Omental fat pad (tissue), 4 donors: ENCODE measurements at places on chromosomes 13 and 19. TPM values are rescaled to one million over a fixed set of nuclear protein-coding genes. Genes with fewer than 3 reads are reported as not detected.

Gene DHDH
- not detected for total RNA-seq

Gene ZNF497
- total RNA-seq = 1.4 TPM

Gene KIR3DL1
- total RNA-seq = not detected

Gene GJB2
- total RNA-seq = 13.5 TPM

Gene PSG2
- total RNA-seq = not detected

- no peak for DNase-seq
Observed at GRCh38 chr13:48998641-48999292, 23.1 kb downstream of the FNDC3A start.

- no peak for DNase-seq
Observed at GRCh38 chr13:40440990-40441820, 225.2 kb downstream of the FOXO1 start.

DNA sequence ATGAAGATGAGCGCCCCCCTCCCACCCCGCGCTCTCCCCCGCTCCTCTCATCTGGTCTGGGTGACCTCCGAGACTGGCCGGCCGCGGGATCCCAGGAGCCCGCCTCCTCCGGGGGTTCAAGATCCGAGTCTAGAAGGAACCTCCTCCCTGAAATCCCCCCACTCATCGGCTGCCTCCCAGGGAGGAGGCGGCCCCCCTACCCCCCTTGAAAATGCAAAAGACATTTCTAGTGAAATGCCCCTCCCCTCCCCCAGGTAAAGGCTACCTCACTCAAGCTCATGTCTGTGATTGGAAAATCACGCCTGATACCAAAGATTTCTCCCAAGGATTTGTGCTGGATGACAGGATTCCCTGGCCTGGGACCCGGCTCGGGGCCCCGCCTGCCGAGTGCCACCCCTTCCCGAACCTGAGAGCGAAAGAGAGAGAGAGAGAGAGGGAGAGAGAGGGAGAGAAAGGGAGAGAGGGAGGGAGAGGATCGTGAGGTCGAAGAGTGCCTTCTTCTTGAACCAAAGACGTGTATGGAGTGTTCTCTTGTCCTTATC, 23.4 kb downstream of the ONECUT3 start:
- DNase-seq = no peak

GRCh38 chr13:113433391-113433916, 19.8 kb downstream of the ADPRHL1 start:
- no peak for DNase-seq

- no peak for DNase-seq
Observed at GRCh38 chr19:41883463-41883820, 458 bp downstream of the ARHGEF1 start.

GRCh38 chr13:27775943-27776342, 16.3 kb upstream of the GSX1 start:
- DNase-seq = no peak

DNA sequence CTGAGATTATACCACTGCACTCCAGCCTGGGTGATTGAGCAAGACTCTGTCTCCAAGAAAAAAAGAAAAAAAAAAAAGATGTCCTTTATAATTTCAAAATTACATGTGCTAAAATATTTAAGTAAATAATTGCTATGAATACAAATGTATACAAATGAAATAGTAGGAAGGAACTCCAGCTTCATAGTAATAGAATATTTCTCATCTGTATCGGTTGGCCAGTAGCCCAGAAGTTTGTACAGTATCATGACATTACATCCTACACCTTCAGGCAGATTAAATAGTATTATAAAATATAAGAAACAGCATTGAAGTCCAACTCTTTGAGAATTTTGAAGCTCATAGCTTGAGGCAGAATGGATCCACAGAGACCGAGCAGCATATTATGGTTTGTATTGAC, 36.5 kb upstream of the CLDN10 start:
- no peak for DNase-seq
